ENCODE measurements at places on chromosomes 5 and 9.

- DNase-seq, result no peak
These were observed 105.6 kb downstream of the SUSD1 start for GRCh38 chr9:112069318-112070169.

GRCh38 chr9:16062542-16063240 is 509.8 kb downstream of the CCDC171 start:
- DNase-seq, result no peak

DNA sequence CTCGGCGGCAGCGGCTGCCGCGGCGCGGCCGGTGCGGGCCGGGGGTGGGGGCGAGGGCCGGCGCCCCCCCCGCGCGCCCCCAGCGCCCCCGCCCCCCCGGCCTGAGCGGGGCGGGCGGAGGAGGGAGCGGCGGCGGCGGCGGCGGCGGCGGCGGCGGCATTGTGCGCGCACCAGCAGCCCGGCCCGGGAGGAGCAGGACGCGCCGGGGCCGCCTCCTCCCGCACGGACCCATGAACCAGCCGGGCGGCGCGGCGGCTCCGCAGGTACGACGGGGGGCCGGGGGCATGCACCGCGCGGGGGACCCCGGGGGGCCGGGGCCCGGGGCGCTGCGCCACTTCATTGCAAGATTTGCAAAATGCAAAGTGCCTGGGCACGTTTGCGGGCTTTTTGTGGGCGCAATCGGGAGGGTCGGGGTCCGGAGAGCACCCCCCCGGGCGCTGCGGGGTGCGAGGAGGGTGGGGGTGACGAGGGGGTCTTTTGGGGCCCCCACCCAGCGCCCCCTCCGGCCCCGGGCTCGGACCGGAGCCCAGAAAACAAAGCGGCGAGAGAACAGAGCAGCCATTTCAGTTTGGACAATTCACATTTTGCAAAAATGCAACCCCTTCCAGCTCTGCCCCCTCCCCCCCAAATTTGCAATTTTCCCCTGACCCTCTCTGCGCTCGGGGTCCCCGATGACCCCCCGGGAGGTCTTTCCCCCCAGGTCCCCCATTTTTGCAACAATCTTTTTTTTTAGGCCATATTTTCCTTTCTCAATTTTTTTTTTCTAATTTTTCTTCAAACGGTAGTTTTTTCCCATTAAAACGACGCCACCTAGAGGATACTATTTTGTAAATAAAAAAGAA is at the start of gene ZNF618:
TSS of gene ZNF618 (plus strand) at position 159 of the 842 bp plus-strand sequence. CDS start at position 231, 72 bp downstream.
- no peak for DNase-seq

DNA sequence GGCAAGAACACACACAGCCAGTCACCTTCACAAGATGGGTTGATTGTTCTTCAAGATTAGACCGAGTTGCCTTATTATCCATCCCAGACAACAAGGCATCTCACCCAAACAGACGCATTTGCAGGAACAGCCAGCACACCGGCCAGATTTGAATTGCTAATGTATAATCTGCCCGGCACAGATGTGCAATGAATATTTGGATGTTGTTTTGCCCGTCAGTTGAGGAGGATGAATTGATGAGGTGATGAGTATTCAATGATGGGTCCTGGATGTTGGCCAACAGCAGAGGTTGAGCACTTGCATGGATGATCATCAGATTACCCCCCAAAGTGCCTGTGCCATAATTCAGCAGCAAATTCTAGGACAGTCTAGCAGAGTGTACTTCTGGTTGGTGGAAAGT is 20.1 kb downstream of the ALG2 start:
- DNase-seq, result no peak

DNA sequence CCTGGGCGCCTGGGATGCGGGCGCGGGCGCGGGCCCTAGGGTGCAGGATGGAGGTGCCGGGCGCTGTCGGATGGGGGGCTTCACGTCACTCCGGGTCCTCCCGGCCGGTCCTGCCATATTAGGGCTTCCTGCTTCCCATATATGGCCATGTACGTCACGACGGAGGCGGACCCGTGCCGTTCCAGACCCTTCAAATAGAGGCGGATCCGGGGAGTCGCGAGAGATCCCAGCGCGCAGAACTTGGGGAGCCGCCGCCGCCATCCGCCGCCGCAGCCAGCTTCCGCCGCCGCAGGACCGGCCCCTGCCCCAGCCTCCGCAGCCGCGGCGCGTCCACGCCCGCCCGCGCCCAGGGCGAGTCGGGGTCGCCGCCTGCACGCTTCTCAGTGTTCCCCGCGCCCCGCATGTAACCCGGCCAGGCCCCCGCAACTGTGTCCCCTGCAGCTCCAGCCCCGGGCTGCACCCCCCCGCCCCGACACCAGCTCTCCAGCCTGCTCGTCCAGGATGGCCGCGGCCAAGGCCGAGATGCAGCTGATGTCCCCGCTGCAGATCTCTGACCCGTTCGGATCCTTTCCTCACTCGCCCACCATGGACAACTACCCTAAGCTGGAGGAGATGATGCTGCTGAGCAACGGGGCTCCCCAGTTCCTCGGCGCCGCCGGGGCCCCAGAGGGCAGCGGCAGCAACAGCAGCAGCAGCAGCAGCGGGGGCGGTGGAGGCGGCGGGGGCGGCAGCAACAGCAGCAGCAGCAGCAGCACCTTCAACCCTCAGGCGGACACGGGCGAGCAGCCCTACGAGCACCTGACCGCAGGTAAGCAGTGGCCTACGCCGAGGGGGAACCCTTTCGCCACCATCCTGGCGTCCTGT is at the start of gene EGR1:
TSS of gene EGR1 (plus strand) at position 219 of the 864 bp plus-strand sequence. CDS start at position 502, 283 bp downstream.
- peak; percentile 86 for DNase-seq

DNA sequence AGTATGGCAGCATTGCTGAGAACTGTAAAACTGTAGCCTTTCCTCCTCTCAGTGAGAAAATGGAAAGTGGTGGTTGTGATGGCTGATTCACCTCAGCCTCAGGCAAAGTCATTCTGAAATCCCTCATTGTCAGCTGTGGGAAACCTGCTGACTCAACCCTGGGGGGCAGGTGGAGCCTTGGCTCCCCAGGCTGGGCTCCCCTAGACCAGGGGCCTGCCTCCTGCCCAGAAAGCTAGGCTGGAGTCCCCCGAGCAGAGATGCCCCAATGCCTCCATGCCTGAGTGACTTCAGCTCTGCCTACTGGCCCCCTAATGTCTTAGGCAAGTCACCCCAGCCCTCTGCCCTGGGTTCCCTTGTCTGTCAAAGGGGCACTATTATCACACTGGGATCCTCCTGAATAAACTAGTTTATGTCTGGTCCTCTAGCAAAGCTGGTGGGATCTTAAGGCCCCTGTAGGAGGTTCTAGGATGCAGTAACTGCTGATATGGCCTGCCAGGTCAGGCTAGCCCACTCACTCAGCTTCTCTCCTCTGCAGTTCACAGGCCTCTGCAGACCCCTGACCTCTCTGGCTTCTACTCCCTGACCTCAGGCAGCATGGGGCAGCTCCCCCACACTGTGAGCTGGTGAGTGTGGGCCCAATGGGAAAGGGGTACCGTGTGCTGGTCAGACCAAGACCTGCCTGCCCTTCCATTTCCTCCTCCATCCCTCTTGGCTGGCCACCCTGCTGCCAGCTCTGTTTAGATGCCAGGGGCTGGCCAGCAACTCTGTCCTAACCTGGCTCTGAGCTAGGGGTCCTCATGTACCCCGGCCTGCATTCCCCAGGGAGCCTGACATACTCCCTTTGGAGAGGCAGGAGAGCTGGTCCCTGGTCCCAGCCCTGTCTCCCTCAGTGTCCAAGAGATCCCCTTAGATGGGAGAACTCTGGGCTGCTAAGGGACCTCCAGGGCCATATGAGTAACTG is 24.2 kb downstream of the TCF7 start:
- no peak for DNase-seq

GRCh38 chr9:81686614-81687520 is 2.5 kb downstream of the TLE1 start:
- DNase-seq, result no peak

DNA sequence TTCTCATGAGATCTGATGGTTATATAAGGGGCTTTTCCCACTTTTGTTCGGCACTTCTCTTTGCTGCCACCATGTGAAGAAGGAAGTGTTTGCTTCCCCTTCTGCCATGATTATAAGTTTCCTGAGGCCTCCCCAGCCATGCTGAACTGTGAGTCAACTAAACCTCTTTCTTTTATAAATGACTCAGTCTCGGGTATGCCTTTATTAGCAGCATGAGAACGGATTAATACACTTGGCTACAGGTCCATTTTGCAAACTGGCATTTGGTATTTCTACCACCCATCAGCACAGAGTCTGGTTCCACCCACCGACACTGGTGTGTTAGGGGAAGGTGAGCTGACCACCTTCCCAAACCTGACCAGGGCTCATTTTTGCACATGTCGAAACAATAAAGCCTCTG is 47.9 kb upstream of the RARS1 start:
- DNase-seq, result no peak
